PC-3 (cell line): ENCODE measurements at places on chromosomes 6 and 20. TPM values are rescaled to one million over a fixed set of nuclear protein-coding genes. Genes with fewer than 3 reads are reported as not detected.

The PLTP gene
- total RNA-seq, result 56.6 and 61.5 TPM in 2 replicates

The PROCR gene
- total RNA-seq, result 45.4 and 55.7 TPM in 2 replicates

The GDAP1L1 gene
- total RNA-seq, result not detected in 2 replicates

The PREX1 gene
- total RNA-seq, result 18.9 and 22.1 TPM in 2 replicates

The MCHR2 gene
- not detected in 2 replicates for total RNA-seq

The RSPH3 gene
- 2.9 and 3.1 TPM in 2 replicates for total RNA-seq

The GNMT gene
- total RNA-seq, result 0.47 and 1.2 TPM in 2 replicates

The OGFRL1 gene
- total RNA-seq, result 5.2 and 6.0 TPM in 2 replicates

The LY6G6F gene
- total RNA-seq, result not detected in 2 replicates

The OR2J3 gene
- total RNA-seq, result 0.29 TPM in 1 of 2 replicates, not detected in the other

The HLA-DQB2 gene
- total RNA-seq, result not detected in 2 replicates

The SFTA2 gene
- not detected in 2 replicates for total RNA-seq

The LINC00237 gene
- total RNA-seq, result not detected in 2 replicates

The ZSCAN23 gene
- total RNA-seq, result 2.2 and 3.4 TPM in 2 replicates

The CD93 gene
- total RNA-seq, result not detected in 2 replicates

The MCCD1 gene
- not detected in 2 replicates for total RNA-seq

The BPIFA1 gene
- not detected in 2 replicates for total RNA-seq

The NEURL2 gene
- total RNA-seq, result 2.3 and 3.7 TPM in 2 replicates

The SRSF12 gene
- not detected in 2 replicates for total RNA-seq

The SPACA1 gene
- not detected in 2 replicates for total RNA-seq

The PPP1R16B gene
- 0.04 and 0.12 TPM in 2 replicates for total RNA-seq

The CDH4 gene
- total RNA-seq, result not detected in 2 replicates

The ECI2 gene
- 66.2 and 143 TPM in 2 replicates for total RNA-seq

The RRBP1 gene
- 176 and 241 TPM in 2 replicates for total RNA-seq

The ALDH8A1 gene
- total RNA-seq, result 1.7 and 1.9 TPM in 2 replicates

The BMP2 gene
- 0.40 and 0.73 TPM in 2 replicates for total RNA-seq

The LRRC1 gene
- total RNA-seq, result 18.1 and 19.4 TPM in 2 replicates

The C20orf144 gene
- 0.17 TPM in 1 of 2 replicates, not detected in the other for total RNA-seq

The PLG gene
- total RNA-seq, result not detected in 2 replicates

The ID1 gene
- total RNA-seq, result 774 and 872 TPM in 2 replicates

The AK9 gene
- 1.7 and 3.5 TPM in 2 replicates for total RNA-seq

The GTSF1L gene
- total RNA-seq, result 0.52 TPM in 1 of 2 replicates, not detected in the other

The SOX18 gene
- 1.1 and 1.5 TPM in 2 replicates for total RNA-seq

The ZNF391 gene
- total RNA-seq, result 1.7 and 5.9 TPM in 2 replicates

The PSORS1C2 gene
- total RNA-seq, result not detected in 2 replicates

The AURKA gene
- 137 and 139 TPM in 2 replicates for total RNA-seq

The TOMM6 gene
- 142 and 162 TPM in 2 replicates for total RNA-seq

The CCND3 gene
- 44.7 and 49.9 TPM in 2 replicates for total RNA-seq

The PRDM13 gene
- not detected in 2 replicates for total RNA-seq

The MUCL3 gene
- total RNA-seq, result 0.04 TPM in 1 of 2 replicates, not detected in the other

The HSPA1L gene
- total RNA-seq, result 0.26 and 0.69 TPM in 2 replicates

The HMGA1 gene
- total RNA-seq, result 1,115 and 1,441 TPM in 2 replicates

The TAB2 gene
- total RNA-seq, result 14.7 and 18.5 TPM in 2 replicates

The GLP1R gene
- not detected in 2 replicates for total RNA-seq
